GM06990 (cell line): ENCODE measurements at places on chromosomes 6 and 20.
A peak's percentile ranks its signal among the peaks of the same experiment; 100 is the strongest.

- DNase-seq = no peak
These were observed 182.4 kb upstream of the MCHR2 start for GRCh38 chr6:100176311-100176950.

DNA sequence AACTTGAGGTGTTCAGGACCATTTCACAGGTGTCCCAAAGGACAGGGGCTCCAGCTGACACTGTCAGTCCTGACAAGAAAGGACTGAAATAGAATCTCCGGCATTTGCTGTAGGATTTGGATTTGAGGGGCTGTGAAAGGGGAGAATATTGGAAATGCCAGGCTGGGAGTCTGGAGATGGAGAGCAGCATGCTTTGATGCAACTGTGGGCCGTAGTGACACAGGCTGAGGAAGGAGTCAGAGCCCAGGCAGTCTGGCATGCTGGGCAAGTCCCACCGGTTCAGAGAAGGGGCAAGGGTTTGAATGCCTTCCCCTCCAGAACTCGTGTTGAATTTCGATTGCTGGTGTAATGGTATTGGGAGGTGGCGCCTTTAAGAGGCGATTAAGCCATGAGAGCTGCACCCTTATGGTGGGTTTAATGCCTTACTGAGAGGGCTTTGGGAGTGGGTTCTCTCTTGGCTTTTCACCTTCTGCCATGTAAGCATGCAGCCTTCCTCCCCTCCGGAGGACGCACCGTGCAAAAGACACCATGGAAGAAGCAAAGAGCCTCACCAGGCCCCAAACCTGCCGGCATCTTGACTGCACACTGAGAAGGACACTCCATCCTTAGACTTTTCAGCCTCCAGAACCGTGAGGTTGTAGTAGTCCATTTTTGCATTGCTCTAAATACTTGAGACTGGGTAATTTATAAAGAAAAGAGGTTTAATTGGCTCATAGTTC lies 9.4 kb upstream of the PYGB start:
- DNase-seq = no peak

- no peak for DNase-seq
These were observed 27.4 kb downstream of the MUC22 start for GRCh38 chr6:31037682-31038081.

GRCh38 chr6:149923327-149923986 lies 536 bp upstream of the RAET1G start:
- DNase-seq = no peak

GRCh38 chr20:38728911-38729642 lies 4.8 kb downstream of the SLC32A1 start:
- peak; percentile 30 for DNase-seq

DNA sequence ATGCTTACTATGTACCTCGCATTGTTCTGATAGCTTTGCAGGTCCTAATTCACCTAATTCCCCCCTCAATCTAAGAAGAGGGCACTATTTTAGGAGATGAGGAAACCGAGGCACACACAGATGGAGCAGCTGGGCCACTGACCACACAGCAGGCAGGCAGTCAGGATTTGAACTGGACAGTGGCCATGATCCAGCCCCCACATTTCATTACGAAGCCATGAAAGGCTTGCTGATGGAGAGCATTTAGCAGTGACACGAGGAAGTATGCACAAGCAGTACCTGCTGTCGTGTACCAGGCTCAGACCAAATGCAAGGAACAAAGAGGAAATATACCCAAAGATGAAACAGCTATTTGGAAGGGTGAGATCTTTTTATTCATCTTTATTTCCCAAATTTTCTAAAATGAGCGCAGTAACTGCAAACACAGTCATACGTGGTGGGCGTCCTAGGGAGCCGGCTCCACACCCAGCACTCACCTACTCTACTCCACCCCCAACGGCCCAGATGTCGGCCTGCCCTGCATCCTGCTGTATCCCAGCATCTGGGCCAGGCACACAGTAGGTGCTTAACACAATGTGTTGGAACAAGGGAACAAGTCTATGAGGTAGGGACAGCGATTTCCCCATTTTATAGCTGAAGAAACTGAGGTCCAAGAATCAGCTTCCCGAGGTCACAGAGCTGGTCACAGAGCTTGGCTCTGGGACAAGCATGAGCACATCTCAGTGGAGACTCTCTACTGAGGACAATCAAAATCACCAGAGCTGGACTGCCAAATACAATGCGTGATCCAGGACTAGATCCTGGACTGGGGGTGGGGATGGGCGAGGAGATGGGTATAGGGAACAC lies 15.0 kb downstream of the PREX1 start:
- DNase-seq = no peak

GRCh38 chr6:37141281-37142049 lies 28.5 kb upstream of the PIM1 start:
- DNase-seq = no peak

DNA sequence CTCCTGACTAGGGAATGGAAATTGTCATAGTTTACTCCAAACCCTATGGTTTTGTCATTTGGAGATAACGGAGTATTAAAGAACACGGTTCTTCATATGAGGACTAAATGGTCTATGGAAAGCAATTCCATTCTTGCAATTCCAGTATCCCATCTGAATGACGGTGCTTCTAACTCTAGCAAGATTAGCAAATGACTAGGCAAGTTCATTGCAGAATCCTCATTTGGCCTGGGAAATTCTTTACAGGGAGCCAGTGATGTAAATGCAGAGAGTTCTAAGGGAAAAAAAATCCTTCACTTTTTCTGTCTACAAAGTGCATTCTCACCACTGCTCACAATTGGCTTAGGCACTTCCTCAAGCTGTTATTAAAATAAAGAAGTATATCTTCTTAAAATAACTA lies 111.5 kb downstream of the MOXD1 start:
- DNase-seq = no peak

- no peak for DNase-seq
These were observed 44.2 kb upstream of the NKAIN2 start for GRCh38 chr6:123759472-123759871.

DNA sequence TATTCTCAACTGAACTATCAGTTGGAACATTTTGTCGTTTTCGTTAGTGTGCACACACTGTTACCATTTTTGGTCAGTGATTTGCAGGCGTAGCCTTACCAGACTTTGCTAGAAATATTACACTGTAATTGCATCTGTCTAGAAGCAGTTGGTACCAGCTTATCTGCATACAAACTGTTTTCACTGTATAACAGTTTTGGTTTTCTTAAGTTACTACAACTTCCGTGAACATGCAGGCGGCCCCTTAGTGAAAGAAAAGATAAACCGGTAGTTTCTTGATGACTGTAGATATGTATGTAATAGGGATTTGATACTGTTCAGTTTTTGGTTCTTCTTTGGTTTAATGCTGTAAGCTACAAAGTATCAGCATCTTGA lies 1.3 kb downstream of the DSTN start:
- DNase-seq = no peak

DNA sequence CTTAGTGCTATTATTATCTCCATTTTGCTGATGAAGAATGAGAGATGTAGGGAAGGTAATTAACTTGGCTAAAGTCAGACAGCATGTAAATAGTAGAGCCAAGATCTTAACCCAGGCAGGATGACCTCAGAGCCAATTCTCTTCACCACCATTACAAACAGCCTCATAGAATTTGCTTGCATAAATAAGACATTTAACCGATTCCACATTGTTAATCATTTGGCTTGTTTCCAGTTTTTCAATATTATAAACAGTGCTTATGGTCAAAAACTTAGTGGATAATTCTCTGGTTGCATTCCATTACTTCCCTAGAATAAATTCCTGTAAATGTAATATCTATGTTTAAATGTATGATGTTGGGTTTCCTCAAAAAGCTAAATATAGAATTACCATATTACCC lies 19.1 kb upstream of the PRDM1 start:
- DNase-seq = no peak

DNA sequence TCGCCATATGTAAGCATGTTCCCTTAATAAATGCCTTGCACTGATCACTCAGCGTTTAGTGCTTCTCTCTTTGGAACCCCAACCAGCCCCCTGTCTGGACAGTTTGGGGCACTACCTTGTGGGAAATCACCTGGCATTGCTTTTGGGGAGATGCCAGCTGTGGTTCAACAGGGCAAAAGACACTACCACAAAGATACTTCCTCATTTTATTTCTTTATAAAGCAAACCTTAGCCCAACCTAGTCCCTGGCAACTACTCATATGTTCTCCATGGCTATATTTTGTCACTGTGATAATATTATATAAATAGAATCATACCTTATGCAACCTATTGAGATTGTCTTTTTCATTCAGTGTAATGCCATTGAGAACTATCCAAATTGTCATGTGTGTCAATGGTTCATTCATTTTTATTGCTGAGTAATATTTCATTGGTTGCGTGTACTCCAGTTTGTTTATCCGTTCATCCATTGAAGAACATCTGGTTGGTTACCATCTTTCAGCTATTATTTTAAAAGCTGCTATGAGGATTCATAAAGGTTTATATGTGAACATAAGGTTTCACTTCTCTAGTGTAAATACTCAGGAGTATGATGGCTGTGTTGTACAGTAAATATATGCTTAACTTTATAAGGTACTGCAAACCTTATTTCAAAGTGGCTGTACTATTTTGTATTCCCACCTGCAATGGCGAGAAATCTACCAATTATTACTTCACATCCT lies 114.8 kb downstream of the MOXD1 start:
- DNase-seq = no peak

- DNase-seq = peak; percentile 53
These were observed 995.3 kb upstream of the FLRT3 start for GRCh38 chr20:15332711-15333160.

GRCh38 chr20:36823121-36823520 lies 49.6 kb upstream of the DSN1 start:
- DNase-seq = no peak

GRCh38 chr20:10524643-10525042 lies 89.5 kb downstream of the SLX4IP start:
- no peak for DNase-seq
